ENCODE measurements at places on chromosomes 3 and 15.

GRCh38 chr3:17300441-17300840 lies 415.7 kb downstream of the PLCL2 start:
- no peak for DNase-seq

- no peak for DNase-seq
These were observed 75.8 kb downstream of the DNAJB8 start for GRCh38 chr3:128390867-128391266.

DNA sequence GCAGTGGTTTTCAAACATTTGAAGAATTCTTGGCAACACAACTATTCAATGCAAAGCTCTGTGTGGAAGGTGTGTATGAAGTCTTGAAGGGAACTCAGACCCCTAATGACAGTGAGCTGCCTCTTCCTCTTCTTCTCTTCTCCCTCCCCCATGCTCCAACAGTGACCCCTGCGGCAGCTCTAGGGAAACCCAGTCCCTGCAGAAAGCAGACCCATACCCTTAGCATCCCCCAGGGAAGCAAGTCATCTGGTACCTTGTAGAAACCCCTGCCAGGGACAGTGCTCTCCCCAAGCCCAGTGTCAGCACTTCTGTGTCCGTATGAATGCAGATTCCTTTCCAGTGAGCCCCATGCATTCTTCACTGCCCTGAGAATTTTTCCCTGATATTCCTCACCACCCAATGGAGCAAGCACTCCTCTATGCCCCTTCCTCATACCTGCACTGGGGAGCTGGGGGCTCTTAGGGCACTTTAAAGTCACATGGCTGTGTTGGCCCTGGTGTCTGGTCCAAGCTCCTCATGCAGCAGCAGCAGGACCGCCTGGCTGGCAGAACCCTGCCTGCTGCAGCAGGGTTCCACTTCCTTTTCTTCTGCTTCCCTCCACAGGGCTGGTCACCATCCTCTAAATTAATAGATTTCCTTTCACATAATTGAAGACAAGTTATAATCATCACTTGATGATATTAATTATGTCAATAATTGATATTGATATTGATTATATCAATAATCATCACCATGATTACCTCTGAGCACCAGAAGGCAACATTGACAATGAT lies 442.5 kb downstream of the EPHB1 start:
- DNase-seq = no peak

DNA sequence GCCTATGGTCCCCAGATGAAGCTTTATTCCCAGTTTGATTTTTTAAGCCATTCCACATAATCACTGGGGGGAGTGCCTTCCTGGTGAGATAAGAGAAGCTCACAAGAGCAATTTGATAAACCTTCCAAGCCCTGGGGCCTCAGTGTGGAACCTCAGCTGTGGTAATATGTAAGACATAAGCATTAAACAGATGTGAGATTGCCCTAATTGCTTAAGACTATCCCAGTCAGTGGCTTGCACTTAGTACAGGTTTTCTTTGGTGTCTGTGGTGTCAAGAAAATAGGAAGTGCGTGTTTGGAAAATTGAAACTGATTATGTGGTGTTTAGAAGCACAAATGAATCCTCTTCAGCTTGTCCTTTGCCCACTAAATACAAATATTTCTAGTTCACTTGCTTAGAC lies 54.3 kb downstream of the LRRN1 start:
- DNase-seq = no peak

- no peak for DNase-seq
These were observed 37.2 kb downstream of the FSIP1 start for GRCh38 chr15:39745415-39745814.

GRCh38 chr3:126212620-126213378 lies 32.4 kb upstream of the ALDH1L1 start:
- no peak for DNase-seq

DNA sequence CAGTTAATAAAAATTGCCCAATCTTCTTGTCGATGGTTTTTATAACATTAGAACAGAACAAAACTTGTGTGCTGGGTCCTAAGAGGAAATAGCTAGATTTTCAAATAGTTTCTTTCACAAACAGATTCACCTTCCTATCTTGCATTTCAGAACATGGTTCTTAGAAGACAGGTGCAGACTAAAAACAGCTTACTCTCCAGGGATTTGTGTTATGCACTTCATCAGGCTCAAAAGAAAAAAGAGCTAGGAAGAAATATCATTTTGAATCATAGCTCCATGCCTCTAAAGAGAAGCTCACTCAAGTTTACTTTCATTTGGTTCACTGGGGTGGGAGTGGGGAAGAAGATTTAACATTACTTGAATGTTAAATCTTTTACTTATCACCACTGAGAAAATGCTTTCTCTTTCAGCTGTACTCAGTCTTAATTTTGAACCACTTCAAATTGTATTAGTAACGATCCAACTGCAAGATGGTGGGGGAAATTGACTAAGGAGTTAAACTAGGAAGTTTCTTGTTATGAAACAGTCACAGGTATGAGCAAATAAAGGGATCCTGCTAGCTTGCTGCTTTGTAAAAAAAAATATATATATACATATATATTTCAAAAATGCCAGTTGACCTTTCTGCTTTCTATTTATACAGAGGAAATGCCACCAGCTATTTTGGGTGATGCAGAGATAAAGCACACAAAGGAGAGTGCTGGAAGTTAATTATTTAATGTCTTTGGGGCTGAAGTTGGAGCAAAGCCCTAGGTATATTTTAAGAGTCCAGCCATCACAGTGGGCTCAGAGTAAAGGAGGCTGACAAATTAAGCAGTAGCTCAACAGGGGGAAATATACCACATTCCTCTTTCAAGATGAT lies 28.3 kb upstream of the NUDT16 start:
- no peak for DNase-seq

DNA sequence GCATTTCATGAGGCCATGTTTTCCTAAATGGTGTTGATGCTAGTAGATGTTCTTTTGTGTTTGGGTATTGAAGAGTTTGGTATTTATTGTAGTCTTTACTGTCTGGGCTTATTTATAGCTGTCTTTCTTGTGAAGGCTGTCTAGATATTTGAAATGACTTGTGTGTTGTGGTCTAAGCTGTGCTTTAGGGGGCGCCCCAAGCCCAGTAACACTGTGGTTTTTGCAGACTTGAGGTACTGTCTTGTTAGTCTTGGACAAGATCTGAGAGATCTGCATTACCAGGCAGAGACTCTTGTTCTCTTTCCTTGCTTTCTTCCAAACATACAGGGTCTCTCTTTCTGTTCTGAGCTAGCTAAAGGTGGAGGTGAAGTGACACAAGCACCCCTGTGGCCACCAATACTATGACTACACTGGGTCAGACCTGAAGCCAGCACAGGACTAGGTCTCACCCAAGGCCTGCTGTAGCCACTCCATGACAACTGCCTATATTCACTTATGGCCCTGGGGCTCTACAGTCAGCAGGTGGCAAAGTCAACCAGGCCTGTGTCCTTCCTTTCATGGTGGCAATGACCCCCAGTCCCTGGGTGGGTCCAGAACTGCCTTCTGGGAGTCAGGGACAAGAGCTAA lies 152.1 kb upstream of the TBC1D5 start:
- DNase-seq = no peak

- DNase-seq = no peak
These were observed 10.8 kb downstream of the TF start for GRCh38 chr3:133756716-133757694.

DNA sequence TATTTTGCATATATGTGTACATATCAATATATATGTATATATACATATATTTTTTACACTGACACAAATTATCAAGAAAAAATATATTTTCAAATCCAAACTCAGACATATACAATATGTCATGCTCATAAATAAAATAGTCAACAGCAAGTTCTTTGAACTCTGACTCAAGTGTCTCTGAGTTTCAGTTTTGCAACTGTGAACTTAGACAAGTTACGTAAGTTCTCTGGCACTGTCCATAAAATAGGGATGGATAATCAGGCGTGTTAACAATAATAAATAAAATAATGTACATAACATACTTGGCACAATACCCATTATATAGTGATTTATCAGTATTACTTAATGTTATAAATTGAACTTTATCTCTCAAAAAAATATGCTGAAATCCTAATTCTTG lies 12.1 kb upstream of the XRN1 start:
- DNase-seq = no peak

DNA sequence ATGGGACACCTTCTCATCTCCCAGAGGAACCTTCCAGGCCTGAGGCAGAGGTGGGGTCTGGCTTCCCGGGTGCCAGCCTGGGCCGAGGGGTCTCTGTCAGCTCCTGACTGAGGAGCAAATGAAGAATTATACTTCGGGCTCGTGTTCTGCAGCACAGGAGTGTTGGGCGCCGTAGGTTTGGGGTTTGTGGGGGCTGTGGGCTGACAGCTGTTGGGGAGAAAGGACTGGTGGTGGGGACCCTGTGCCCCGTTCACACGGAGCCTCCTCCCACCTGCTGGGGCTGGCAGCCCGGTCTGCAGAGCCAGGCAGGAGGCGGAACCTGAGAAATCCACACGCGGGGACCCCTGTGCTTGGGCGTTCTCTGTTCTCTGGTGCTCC lies 59.7 kb downstream of the ADAMTS7 start:
- DNase-seq = no peak

GRCh38 chr3:148729476-148730055 lies 31.9 kb downstream of the AGTR1 start:
- no peak for DNase-seq

DNA sequence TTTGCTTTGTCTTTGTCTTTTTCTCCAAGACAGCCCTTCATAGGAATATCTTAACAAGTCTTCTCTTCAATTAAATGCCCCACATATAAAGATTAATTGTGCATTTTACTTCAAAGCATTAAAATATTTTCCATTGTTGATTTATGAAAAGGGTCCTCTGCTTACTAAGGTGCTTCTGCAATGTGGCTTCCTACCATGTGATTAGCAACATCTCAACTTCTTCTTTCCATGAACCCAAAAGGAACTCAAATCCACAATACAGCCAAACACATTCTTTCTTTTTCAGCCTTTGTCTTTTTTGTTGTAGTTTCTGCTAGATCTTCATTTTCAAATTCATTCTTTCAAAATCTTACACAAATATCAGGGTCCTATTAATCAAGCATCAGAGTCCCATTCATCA lies 309.2 kb downstream of the NSUN3 start:
- DNase-seq = no peak

DNA sequence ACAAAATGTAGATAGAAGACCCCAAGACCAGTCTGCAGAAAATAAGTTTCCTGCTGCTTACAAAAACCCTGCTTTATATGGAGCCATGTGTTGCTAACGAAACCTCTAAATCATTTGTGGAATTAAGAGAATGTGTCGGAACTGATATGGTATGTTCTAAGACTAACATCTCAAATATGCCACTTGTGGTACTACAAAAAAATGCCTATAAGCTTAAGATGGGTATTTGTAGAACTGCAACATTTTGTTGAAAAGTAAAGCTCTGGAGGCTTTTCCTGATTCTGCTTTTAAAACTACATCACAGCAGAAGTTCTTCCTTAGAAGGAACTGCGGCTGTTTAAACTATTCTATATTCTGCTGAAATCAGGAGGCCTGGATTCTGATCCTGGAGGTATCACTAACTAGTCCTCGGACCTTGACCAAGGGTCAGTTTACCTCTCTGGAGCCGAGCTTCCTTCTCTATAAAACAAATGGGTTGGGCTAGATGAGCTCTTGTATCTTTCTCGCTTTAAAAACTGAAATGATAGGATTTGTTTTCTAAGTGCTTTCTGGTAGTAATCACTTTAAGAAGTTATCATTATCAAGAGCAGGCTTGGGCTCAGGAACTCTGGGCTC lies 74.9 kb downstream of the RAD18 start:
- DNase-seq = no peak

DNA sequence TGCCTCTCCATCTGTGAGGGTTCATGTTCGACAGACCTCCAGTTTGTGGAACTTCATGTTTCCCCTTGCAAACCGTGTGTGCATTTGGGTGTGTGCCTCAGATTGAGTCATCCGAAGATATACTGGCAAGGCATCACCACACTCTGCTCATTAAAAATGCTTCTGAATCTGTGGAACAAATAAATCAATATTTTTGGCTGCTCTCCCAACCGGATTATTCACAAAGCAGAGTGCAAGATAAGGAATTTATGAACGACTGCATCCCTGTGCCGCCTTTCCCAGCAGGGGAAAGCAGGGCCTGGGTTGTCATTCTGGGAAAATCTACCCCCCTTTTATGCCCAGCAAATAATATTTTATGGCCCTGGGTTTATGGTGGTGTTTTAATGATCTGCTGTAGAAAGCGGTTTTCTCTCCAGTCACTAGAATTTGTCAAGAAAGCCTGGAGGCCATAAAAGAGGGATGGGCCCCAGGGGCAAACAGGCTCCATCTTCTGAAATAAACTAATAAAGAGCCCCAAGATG lies 4.2 kb upstream of the WNT5A start:
- no peak for DNase-seq

DNA sequence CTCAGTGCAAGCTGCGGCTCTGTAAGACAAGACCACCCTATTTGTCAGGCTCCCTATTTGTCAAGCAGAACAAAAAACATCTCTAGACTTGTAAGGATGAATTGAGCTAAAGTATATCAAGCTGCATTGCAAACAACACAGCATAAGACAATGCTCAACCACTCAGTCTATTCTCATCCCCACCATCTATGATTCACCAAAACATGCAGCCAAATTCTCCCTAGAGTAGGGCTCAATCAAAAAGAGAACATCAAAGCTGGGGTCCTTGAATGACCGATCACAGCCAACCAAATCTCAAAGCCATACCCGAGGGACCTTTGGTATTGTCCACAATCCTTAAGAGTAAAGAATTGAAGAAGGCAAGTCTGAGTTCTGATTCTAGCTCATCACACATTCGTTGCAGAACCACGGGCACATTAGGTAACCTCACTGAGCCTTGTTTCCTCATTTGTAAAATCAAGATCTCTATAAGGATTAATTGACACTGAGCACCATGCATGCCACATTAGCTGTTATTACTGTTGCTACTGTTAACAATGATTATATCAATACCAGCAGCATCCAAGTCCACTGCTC lies 31.2 kb downstream of the RFTN1 start:
- DNase-seq = no peak

GRCh38 chr3:131739211-131739610 lies 236.4 kb upstream of the MRPL3 start:
- no peak for DNase-seq

- DNase-seq = no peak
These were observed 665 bp downstream of the PIGB start for GRCh38 chr15:55319537-55320237.

DNA sequence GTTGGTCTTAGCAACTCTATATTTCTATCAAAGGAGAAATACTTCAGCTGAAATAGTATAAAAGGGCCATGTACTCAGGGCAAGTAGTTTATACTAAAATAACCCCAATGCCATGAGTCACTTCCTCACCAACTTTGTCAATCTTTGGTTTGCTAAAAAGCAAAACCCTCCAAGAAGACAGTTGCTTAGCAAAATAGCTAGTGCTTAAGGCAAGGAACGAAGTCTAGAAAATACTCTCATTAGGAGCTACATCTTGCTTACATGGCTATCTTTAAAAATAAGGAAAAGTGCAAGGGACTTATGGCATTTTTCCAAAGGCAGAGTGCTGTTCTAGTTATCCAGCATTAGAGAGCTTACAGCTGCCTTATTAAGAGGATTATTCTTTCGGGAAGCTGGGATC lies 28.4 kb downstream of the P3H2 start:
- DNase-seq = no peak

- DNase-seq = no peak
These were observed 41.6 kb downstream of the NANOGP8 start for GRCh38 chr15:35043373-35044095.

Measured in bone marrow (tissue), 2 donors.